ENCODE measurements at places on chromosomes 11 and 22.

GRCh38 chr11:120615391-120615790 is 103.8 kb downstream of the GRIK4 start:
- no peak for DNase-seq

GRCh38 chr11:70343636-70344035 is 54.7 kb upstream of the CTTN start:
- no peak for DNase-seq

- DNase-seq = no peak
Observed at GRCh38 chr11:109865548-109866186, 227.5 kb upstream of the ZC3H12C start.

GRCh38 chr11:118908901-118909618 is 16.7 kb downstream of the BCL9L start:
- DNase-seq = no peak

DNA sequence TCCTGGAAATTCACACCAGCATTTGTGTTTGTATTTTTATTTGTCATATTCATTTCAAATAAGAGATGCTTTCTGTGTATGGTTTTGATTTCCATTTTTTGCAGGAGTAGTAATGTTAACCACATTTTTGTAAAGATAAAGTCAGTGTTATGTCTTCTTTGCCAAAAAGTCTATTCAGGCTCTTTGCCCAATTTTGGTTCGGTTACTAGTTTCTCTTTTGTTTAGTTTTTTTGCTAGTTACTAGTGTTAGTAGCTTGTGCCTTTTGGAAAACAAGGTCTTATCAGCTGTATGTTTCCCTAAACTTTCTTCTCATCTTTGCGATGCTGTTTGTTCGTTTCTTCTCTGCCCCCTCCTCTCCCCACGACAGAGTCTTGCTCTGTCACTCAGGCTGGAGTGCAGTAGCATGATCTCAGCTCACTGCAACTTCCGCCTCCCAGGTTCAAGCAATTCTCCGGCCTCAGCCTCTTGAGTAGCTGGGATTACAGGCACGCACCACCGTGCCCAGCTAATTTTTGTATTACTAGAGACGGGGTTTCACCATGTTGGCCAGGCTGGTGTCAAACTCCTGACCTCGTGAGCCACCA is 112.3 kb upstream of the GRK3 start:
- no peak for DNase-seq

DNA sequence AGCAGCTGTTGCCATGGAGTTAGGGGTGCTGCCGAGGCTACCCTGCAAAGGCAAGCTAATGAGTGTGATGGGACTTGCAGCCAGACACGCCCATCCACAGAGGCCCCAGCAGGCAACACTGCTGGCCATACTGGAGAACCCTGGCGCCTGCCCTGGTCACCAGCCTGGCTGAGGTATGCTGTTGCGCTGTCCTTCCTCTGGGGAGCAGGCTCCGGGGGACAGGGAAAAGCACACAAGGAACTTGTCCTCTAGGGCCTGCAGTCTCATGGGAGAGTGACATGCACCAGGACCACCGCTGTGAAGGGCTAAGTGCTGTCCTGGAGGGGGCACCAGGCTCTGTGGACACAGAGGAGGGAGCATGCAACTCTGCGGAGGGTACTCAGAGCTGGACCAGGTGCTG is 35.8 kb downstream of the TOM1 start:
- no peak for DNase-seq

- no peak for DNase-seq
Observed at GRCh38 chr11:134524201-134524600, 112.2 kb upstream of the B3GAT1 start.

GRCh38 chr11:130203766-130204702 is 44.5 kb downstream of the ST14 start:
- DNase-seq = no peak

DNA sequence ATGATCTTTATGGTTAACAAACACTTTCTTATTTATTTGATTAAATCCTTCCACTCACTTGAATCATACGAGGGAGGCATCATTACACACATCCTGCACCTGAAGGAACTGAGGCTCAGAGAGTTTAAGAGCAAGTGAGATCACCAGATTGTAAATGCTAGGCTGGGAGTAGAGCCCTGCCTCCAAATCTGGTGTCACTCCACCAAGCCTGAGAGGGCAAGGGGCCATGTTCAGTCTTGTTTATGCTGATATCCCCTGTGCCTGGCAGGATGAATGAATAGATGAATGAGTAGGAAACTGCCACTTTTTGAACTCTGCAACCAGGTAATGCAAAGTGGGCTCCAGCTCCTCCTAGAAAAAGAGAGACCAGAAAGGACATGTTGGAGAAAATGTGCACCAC is 59.1 kb downstream of the RASSF10 start:
- no peak for DNase-seq

DNA sequence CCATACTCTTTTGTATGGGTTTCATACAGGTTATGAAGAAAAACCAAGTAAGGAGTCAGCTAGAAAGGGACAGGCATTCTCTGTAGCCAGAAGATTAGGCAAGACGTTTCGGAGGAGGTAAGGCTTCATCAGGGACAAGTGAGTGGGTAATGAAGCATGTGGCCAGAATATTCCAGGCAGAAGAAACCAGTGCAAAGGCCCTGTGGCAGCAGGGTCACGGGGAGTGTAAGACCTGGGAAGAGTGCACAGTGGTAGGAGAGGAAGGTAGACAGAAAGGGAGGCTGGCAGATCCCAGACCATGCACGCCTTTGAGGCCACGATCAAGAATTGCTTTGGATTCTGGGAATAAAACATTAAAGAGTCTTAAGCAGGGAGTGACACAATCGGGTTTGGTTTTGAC is 177.6 kb downstream of the MIAT start:
- no peak for DNase-seq

- no peak for DNase-seq
Observed at GRCh38 chr11:75924966-75925784, 110.2 kb downstream of the UVRAG start.

DNA sequence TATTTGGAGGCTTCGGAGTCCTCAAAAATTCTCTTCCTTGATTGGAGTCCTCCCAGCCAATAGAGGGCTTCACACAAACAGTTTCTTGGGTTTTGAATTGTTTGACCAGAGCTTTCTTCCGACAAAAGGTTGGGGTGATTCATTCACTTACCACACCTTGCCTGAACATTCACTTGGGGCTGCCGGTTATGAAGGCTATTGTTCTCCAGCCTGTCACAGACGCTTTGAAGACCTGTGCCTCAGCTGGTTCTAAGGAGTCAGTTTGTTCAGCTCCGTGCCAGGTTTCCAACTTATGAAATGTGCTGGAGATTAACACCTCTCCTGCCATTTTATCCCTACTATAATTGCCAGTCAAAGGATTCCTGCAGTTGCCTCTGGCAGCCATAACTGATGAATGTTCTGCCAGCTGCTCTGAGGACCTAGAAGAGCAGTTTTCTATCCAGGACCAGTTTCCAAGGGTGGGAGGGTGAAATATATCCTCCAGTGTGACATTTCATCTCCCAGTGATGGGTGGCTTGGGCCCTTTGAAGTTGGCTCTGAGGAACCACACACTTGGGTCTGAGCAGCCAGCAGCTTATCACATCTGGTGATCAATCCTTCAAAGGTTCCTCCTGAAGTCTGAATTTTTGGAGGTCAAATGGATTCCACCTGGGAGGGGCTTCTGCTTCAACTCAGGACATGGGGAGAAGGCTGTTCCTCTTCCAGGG is 31.4 kb downstream of the LIMK2 start:
- no peak for DNase-seq

DNA sequence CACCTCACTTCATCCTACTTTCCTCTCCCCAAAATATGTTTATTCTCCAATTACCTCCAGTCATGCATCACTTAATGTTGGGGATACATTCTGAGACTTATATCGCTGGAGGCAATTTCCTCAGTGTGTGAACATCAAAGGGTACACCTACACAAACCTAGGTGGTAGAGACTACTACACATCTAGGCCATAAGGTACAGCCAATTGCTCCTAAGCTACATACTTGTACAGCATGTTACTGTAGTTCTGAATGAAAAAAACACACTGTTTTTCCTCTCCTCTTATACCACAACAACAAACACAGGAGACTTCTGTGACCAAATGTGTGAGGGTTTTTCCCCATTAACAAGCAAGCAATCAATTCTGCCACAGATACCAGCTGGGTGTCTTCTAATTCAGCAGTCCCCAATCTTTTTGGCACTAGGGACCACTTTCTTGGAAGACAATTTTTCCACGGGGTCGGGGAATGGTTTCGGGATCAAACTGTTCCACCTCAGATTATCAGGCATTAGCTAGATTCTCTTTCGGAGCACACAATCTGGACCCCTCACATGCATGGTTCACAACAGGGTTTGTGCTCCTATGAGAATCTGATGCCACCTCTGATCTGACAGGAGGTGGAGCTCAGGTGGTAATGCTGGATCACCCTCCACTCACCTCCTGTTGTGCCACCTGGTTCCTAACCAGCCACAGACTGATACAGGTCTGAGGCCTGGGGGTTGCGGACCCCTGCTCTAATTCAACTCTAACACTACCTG is 5.2 kb downstream of the KLHL22 start:
- no peak for DNase-seq

DNA sequence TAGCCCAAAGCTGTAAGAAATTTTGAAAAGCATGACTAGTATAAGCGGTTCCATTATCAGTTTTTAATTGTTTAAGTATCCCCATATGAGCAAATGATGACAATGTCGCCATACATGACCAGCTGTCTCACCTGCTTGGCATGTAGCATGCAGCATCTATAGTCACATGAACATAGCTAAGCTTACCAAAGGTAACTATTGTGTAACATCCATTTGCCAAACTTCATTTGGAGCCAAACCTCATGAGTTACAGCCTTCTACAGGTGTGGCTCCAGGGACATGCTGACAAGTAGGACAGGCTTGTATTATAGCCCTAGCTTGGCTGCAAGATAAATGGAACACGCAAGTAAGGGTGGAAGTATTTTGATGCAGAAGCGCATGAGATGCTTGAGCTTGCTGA is 30.4 kb downstream of the OR10A6 start:
- DNase-seq = no peak

- DNase-seq = no peak
Observed at GRCh38 chr22:24950272-24950902, 2.1 kb upstream of the KIAA1671 start.

GRCh38 chr11:9858218-9858617 is 194.3 kb downstream of the SWAP70 start:
- DNase-seq = no peak

GRCh38 chr11:58047818-58048217 is 17.1 kb downstream of the OR6Q1 start:
- no peak for DNase-seq

DNA sequence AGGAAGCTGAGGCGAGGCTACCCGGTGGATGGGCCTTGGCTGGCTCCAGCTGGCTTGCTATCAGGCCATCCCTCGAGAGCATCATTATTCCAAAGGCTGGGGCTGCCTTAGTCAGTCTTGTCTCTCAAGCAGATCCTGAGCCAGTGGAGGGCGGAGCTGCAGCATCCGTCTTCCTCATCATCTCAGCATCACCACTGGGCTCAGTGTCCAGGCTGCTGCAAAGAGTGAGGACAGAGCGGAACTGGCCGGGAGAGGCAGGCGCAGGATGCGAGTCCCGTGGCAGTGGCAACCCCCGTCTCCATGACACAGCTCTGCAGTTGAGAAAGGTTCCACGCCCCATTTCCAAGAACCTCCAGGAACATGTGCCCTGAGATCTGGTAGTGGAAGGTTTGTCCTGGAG is 4.4 kb downstream of the TP53I11 start:
- no peak for DNase-seq

- peak; percentile 12 for DNase-seq
Observed at GRCh38 chr11:118436639-118437207, 431 bp downstream of the KMT2A start.

DNA sequence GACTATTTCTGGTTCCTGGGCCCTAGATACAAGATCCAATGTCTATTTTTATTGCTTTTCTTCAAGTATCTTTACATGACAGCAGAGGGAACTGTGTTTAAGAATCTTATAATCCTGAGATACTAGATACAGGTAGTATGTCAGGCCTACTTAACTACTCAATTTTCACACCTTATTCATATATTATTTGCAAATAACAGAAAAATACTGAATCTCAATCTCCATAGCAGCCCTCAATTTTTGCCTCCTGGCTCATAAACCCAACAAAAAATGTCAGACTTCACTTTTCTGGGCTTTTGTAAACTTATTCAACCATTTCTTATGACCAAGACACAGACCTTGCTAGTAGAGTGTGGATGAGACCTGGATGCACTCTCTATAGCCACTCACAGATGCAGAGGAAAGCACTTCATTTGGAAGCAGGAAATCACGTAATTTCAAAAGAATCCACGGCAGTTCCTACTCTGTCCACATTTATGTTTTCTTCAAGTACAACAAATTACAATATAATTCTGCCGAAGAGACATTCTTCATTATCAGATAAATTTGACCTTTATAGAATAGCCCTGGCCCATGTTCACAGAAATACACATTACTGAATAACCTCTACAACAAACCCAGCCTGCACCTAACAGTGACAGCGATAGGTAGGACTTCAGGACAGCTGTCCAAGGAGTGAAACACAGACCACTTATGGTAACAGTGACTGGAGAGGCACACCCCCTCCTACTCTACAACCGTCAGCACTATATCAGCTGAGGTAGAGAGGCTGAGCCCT is 62.0 kb upstream of the YPEL1 start:
- no peak for DNase-seq

- DNase-seq = no peak
Observed at GRCh38 chr11:77082838-77083565, 16.2 kb downstream of the CAPN5 start.

DNA sequence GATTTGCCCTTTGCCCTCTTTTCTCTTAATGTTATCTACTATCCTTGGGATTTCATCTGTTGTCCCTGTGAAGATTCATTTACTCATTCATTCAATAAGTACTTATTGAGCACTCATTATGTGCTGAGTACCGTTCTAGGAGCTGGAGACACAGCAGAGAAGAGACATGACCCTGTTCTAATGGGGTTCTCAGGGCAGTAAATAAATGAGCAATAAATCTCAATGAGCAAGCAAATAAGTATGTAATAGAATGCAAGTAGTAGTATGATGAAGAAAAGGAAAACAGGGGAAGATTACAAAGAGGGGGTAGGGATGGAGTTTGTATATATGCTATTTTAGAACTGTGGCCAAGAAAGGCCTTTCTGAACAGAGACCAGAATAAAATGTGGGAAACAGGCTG is 34.2 kb upstream of the NRIP3 start:
- no peak for DNase-seq

DNA sequence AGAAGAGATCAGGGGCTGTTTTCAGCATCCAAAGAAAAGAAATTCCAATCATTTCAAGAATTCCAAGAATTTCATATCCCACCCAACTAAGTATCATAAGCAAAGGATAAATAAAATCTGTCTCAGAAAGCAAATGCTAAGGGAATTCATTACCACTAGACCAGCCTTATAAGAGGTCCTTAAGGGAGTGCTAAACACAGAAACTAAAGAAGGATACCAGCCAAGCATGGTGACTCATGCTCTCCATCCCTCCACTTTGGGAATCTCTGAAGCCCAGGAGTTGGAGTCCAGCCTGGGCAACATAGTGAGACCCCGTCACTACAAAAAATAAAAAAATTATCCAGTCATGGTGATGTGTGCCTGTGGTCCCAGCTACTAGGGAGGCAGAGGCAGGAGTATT is 17.8 kb downstream of the FADD start:
- DNase-seq = no peak
